Glomerular endothelial cell (primary cell): ENCODE measurements at places on chromosomes 11 and 22. TPM values are rescaled to one million over a fixed set of nuclear protein-coding genes. Genes with fewer than 3 reads are reported as not detected.

Gene ZP1
- total RNA-seq = not detected in 2 replicates

Gene P2RX6
- total RNA-seq = 0.18 TPM in 1 of 2 replicates, not detected in the other

Gene VSIG10L2
- total RNA-seq = not detected in 2 replicates

Gene LIF
- total RNA-seq = 16.6 and 25.2 TPM in 2 replicates

Gene TMPRSS4
- not detected in 2 replicates for total RNA-seq

Gene MEI1
- 0.34 and 0.64 TPM in 2 replicates for total RNA-seq

Gene SCGB1A1
- not detected in 2 replicates for total RNA-seq

Gene MRGPRF
- 0.24 TPM in 1 of 2 replicates, not detected in the other for total RNA-seq

Gene ZMAT5
- total RNA-seq = 18.6 and 31.7 TPM in 2 replicates

Gene OR5B21
- not detected in 2 replicates for total RNA-seq
